NCI-H1092 treated with DMSO at 0.1 percent for 48 hours (cell line): ENCODE measurements at places on chromosomes 12 and 14.

DNA sequence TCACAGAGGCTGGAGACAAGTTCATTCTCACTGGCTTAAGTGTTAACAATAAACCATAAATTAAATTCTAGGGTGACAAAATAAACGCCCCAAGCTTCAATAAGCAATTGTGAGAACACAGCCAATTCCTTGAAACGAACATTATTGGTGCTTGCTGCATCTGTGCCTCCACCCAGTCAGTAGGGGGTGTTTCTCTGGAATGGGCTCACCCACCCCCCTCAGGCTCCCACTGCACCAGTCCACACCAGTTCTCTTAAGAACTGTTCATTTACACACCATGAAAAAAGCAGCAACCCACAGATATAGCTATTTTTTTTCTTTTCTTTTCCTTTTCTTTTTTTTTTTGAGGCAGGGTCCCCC lies 34.7 kb downstream of the CDC42BPB start:
- no peak for DNase-seq

GRCh38 chr14:34078117-34078743 lies 127.4 kb upstream of the EGLN3 start:
- DNase-seq: no peak

DNA sequence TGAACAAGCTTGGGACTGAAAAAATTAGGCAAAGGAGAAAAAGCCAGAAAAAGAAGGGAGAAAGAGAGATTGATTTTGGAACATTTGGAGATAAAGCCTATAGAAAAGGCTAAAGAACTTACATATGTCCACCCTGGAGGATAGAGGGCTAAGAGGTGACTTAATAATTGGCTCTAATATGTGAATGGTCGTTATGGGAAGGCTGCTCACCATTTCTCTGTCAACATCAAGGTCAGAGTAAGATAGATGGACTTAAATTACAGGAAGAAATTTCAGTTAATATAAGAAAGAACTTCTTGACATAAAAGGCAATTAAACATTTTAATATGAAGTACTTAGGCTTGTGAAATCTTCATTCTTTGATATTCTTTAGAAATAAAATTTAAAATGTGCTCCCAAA lies 238.6 kb downstream of the TRHDE start:
- DNase-seq: no peak

DNA sequence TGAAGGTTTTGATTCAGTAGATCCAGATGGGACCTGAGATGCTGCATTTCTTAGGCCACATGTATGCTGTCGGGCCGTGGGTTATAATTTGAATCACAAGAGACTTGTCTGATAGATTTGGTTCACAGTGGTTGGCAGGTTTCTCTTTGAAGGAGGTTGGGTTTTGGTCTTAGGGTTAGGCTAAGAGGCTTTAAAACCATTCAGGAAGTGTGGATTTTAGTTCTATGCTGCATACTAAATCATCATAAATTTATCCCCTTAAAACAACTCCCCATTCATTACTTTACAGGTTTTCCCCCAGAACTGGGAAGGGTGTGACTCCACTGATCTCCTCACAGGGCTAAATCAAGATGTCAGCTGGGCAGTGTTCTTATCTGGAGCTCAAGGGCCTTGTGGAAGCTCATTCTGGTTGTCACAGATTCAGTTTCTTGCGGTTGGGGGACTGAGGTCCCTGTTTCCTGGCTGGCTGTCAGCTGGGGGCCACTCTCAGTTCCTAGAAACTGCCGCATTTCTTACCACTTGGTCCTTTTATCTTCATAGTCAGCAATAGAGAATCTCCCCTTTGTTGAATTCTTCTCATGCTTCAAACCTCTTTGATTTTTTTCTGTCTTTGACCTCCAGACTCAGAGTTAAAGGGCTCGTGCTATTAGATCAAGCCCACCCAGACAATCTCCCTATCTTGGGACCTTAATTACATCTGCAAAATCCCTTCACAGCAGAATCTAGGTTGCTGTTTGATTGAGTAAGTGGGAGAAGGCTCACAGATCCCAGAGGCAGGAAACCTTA lies 20.6 kb upstream of the PCNX1 start:
- DNase-seq: no peak

DNA sequence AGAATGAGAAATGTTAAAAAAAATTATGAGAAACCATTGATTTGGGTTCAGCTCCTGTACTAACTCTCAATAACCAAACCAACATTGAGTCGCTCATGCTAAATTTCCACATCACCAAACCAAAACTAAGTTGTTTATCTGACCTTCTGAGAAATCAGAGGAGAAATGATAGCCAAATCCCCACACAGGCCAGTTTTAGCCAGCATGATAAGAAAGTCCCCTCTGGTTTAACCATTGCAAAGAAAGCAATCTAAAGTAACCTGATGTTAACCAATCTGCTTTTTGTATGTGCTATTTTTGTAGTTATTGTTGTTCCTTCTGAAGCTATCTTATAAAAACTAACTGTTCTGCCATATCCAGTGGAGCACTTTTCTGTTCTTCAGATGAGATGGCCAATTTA lies 599.7 kb downstream of the SLC16A7 start:
- DNase-seq: no peak

GRCh38 chr12:81095501-81096232 lies 17.8 kb downstream of the ACSS3 start:
- no peak for DNase-seq

- DNase-seq: no peak
These were observed 29.9 kb downstream of the PPFIBP1 start for GRCh38 chr12:27553941-27554340.

DNA sequence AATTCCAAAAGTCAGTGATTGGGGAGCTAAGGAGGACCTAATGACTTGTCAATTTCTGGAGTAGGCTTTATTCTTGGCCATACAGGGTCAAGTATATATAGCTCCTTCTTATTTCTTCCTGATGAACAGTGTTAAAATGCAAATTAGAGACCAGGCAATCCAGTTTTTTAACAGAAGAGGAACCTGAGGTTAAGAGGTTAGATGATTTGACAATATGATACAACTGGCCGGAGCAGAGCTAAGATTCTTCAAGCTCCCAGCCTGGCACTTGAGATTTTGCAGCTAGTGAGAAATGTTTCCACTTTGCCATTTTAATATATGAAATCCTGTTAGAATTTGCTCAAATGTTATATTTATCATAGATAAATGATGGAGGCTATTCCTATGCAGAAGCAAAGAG lies 204.0 kb downstream of the SSPN start:
- no peak for DNase-seq

- DNase-seq: no peak
These were observed 68.7 kb downstream of the BORCS5 start for GRCh38 chr12:12425616-12426015.

GRCh38 chr12:2633825-2634200 lies 161.0 kb upstream of the FKBP4 start:
- DNase-seq: no peak

- DNase-seq: no peak
These were observed 30.3 kb upstream of the WDR89 start for GRCh38 chr14:63671987-63672386.

DNA sequence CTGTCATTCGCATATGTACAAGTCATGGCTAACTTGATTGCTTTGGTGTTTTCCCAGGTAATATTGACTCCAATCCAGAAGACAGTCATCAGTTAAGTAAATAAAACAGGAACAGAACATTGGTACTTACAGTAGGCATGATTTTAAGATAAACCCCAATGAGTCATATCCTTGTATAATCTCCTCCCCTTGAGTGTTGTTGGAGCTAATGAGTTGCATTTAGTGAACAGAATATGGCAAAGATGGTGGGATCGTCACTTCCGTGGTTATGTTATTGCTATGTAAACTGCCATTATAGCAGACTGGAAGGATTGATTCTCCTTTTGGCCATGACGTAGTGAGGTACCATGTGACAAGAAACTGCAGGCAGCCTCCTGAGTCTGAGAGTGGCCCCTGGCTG lies 102.2 kb downstream of the TMX1 start:
- no peak for DNase-seq

GRCh38 chr14:57008534-57008933 lies 198.3 kb upstream of the OTX2 start:
- DNase-seq: no peak

DNA sequence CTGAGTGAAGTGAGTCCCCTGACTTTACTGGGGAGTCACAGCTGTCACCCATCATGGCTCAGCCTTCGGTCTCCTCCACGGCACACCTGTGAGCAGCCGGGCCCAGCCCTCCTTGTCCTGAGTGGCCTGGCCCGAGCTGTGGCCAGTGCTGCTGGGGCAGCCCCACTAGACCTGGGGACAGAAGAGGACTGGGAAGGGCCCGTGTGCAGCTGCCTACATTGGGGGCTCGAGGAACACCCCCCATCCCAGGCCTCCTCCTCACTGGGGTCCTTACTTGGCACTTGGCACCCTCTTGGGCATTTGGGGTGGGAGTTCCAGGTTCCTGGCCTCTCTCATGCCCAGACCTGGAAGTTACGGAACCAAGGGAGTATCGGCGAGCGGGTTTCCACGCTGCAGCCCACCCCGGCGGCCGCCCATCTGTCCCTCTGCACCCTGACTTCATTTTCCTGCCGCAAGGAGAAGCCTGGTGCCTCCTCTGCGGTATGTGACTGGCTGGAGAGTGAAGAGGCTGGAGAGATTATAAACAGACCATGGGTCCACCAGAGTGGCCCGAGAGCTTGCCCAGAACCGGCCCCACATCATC lies 179.7 kb downstream of the KIF26A start:
- DNase-seq: no peak

DNA sequence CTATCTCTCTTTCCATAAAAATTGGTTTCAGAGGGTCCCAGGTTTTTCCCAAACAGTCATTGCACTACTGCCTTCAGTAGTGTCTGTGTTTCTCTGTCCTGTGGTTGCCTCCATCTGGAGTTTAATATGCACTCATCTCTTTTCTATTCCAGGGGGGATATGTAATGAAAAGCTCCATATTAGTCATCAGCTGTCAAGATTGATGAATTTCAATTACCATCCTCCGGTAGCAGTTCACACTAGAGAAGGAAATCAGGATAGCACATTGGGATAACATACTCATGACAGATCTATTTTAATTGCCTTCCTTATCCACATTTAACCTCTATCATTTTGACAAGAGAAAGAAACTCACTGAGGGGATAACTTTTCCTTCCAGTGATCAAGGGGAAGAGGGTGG lies 589.0 kb upstream of the SEL1L start:
- no peak for DNase-seq

- DNase-seq: no peak
These were observed 98.8 kb downstream of the CCDC92 start for GRCh38 chr12:123873793-123874192.

- no peak for DNase-seq
These were observed 456.2 kb upstream of the MGAT4C start for GRCh38 chr12:86712425-86712843.

GRCh38 chr12:105742567-105742874 lies 396.2 kb downstream of the NUAK1 start:
- DNase-seq: no peak

GRCh38 chr12:9113296-9113986 lies 2.3 kb downstream of the A2M start:
- DNase-seq: no peak

- no peak for DNase-seq
These were observed 44.6 kb upstream of the FKBP4 start for GRCh38 chr12:2750185-2750584.

GRCh38 chr12:56338308-56339157 lies at the start of gene IL23A:
Gene IL23A, plus strand, starts transcription at chr12:56338884. Its CDS starts 161 bp downstream, at chr12:56339045.
- no peak for DNase-seq

DNA sequence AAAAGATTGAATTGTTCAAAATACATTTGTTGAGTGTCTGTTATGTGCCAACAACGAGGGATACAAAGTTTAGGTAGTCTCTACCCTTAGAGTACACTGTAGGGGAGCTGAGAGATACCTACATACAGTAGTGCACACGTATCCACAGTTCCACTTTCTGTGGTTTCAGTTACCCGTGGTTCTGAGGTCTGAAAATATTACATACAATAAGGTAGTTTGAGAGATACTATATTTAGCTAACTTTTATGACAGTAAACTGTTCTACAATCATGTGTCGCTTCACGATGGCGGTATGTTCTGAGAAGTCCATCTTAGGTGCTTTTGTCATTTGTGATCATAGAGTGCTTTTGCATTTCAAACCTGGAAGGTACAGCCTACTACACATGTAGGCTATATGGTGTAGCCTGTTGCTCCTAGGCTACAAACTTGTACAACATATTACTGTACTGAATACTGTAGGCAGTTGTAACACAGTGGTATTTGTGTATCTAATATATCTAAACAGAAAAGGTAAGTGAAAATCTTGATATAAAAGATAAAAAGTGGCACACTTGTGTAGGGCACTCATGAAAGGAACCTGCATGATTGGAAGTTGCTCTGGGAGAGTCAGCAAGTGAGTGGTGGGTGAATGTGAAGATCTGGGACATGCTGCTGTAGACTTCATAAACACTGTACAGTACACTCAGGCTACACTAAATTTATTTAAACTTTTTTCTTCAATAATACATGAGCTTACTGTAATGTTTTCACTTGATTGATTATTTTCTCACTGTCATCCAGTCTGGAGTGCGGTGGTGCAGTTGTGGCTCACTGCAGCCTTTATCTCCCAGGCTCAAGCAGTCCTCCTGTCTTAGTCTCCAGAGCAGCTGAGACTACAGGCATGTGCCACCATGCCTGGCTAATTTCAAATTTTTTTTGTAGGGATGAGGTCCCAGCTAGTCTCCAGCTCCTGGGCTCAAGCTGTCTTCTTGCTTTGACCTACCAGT lies 4.0 kb downstream of the CPSF6 start:
- DNase-seq: no peak

DNA sequence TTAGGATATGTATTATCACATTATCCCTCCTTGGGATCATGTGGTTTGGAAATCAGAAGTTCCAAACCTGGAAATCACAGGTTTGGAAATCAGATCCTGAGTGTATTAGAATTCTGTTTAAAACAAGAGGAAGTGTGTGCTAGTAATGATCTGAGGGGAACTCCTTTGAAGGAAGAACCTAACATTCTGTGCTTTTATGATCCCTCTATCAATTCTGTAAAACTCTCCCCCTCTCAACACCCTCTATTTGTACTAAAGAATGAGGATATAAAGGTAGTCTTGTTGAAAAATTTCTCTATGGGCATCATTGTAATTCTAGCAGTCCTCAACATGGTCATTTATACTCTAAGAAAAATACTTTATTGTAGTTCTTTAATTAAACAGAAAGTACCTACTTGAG lies 97.4 kb downstream of the SRGAP1 start:
- DNase-seq: no peak

- DNase-seq: no peak
These were observed 50.8 kb downstream of the VRK1 start for GRCh38 chr14:96848011-96848410.

DNA sequence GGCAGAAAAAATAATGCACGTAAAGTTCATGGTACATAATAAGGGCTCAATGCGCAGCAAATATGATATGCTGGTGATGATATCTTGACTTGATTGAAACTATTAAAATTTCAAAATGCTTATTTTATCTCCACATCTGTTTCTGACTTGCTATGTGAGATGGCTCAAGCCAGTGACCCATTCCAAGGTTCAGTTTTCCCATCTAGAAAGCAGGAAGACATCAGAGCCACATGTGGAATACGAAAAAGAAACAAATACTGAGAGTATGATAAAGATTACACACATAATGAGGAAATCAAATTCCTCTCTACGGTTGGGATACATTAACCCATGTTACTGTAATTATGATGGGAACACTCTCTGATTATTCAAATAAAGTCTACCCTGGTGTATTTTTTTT lies 24.0 kb upstream of the TSPAN11 start:
- DNase-seq: no peak

- DNase-seq: no peak
These were observed 12.5 kb downstream of the OTX2 start for GRCh38 chr14:56797569-56798446.
